ENCODE measurements at places on chromosomes 4 and X.

GRCh38 chr4:26124753-26125321 lies 196.0 kb upstream of the RBPJ start:
- no peak for DNase-seq

DNA sequence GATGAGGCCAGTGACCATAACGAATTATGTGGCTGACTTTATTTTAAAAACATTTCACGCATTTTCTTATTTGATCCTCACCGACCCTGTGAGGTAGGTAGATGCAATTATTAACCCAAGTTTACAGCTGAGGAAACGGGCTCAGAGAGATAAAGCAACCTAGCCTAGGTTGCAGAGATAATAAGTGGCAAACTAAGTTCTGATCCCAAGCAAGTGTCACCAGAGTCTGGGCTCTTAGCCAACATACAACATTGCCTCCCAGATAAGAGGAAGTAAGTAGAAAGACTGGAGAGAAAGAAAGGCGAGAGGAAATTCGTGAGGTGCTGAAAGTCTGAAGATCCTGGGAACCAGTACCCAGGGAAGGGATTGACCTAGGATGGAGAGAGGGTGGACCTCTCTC lies 77.4 kb upstream of the GPR50 start:
- DNase-seq = no peak

- no peak for DNase-seq
Observed at GRCh38 chr4:3489451-3489962, 26.4 kb downstream of the DOK7 start.

GRCh38 chr4:86500527-86500926 lies 93.6 kb upstream of the PTPN13 start:
- no peak for DNase-seq

DNA sequence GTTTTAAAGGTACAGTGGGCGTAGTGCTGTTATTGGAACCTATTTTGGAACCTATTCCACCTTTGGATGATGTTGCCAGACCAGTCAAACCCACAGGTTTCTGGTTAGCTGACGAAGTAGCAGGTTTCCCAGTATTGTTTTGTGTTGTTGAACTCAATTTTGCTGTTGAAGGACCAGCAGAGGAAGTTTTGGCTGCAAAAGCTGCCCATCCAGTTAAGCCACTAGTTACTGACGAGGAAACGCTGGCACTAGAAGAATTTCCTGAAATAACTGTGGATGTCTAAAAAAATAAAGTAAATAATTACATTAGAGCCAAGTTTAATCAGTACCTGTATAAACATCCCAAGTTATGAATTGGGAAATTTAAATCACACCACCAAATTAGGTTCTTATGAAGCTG lies 25.5 kb downstream of the INTS12 start:
- no peak for DNase-seq

GRCh38 chrX:46788902-46789301 lies 30.0 kb upstream of the SLC9A7 start:
- DNase-seq = no peak

GRCh38 chr4:153257151-153257620 lies 52.9 kb downstream of the TRIM2 start:
- no peak for DNase-seq

GRCh38 chr4:26071688-26072087 lies 157.7 kb downstream of the SMIM20 start:
- DNase-seq = no peak

DNA sequence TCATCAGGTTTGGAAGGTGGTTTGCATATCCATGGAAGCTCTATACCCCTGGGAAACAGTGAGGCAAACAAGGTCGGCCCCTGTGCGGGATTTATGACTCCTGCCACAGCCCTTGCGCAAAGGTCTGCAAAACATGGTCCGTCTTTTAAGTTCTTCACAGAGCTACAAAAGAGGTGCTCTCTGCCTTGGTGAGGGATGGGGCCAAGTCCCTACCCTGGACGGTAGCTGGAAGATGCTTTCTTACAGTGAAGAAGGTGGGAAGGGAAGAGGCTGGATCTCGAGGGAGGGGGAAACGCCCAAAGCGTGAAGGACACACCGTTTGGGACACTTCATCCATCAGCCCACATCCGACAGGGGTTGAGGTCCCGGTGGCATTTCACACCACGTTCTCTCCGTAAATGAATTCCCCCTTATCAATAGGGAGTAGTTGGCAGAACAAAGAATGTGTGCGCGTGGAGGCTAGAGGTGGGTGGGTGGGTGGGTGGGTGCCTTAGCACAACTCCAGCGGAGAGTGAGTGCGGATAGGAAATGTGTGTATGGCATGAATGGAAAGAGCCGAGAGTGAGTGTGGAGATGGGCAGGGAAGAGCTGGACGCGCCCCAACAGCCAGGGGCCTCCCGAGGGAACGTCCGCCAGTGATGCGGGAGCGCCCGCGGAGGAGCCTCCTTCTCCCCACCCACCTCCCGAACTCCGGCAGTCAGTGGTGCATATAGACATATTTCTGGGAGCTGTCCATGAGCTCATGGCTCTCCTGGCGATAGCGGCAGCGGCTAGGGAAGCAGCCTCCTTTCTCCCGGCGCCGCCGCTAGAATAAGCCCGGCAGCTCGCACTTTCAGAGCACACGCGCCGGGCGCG lies 68.3 kb downstream of the LARP7 start:
- DNase-seq = no peak

DNA sequence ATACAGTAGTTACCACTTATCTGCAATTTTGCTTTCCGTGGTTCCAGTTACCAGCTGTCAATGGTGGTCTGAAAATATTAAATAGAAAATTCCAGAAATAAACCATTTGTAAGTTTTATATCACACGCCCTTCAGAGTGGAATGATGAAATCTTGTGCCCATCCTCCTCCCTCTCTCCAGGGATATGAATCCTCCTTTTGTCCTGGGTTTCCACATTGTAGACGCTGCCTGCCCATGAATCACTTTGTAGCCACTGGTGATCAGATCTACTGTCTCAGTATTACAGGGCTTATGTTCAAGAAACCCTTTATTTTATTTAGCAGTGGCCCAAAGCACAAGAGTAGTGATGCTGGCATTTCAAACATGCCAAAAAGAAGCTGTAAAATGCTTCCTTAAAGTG lies 198.6 kb downstream of the KCNIP4 start:
- DNase-seq = no peak

- no peak for DNase-seq
Observed at GRCh38 chr4:177450426-177451107, 8.3 kb upstream of the AGA start.

DNA sequence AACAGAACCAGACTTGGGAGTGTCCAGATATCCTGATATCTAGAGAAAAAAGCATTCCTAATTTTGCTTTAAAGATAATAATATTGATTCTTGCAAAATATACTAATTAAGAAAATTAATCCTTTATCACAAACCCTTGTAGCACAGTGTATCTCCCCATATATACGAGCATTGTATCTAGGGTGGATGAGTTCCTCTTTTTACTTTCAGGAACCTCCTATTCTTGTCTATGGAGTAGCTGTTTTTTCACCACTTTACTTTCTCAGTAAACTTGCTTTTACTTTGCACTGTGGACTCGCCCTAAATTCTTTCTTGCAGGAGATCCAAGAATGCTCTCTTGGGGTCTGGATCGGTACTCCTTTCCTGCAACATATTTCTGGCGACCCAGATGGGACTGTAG lies 103.9 kb downstream of the GLUD2 start:
- no peak for DNase-seq

- DNase-seq = no peak
Observed at GRCh38 chrX:129823522-129823921, 20.2 kb downstream of the ZDHHC9 start.

DNA sequence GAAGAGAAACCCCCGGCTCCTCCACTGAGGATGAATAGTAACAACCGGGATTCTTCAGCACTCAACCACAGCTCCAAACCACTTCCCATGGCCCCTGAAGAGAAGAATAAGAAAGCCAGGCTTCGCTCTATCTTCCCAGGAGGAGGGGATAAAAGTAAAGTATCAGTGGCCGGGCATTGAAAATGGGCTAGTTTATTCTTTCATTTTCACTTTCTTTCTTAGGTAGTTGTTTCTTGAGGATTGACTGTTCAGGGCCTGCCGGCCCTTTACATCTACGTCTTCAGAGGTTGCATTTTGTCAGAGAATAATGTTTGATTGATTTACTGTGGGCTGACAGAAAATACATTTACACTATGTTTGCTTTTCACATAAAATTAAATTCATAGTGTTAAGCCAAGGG lies 27.1 kb downstream of the PAK3 start:
- no peak for DNase-seq

- DNase-seq = no peak
Observed at GRCh38 chrX:31099536-31100090, 27.8 kb upstream of the FTHL17 start.

- no peak for DNase-seq
Observed at GRCh38 chrX:124827258-124827845, 481.0 kb downstream of the SH2D1A start.

DNA sequence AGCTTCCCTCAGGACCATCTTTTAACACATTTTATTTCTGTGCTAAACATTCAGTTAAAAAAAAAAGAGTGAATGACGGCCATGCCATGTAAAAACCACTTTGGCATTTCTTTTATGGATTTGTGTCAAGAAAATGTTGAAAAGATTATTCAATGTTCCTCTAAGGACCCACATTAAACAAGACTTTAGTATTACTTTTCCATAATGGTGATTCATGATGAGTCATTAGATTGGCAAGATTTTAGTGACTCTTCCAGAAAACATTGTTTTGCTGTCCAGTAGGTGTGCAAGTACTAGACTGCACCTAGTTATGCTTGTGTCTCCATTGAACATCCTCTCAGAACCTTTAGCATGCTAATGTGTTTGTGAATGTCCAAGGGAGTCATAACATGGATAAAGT lies 748.6 kb downstream of the STPG2 start:
- DNase-seq = no peak

DNA sequence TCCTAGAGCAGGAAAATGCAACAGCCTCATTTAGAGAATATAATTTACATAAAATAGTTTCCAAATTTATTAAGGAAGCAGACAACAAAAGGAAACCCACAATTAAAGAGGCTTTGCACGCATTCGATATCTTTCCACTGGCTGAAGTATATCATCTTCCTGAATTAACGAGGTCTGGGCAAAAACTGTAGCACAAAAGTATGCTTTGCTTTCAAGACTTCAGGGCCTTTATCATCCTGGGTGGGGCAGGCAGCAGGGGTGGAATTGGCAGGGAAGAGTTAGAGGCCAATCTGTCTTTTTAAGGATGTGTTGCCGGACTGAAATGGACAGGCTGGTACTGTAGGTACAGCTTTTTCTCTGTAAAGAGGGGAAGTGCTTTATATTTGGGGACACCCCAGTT lies 17.0 kb upstream of the STX18 start:
- DNase-seq = no peak

- no peak for DNase-seq
Observed at GRCh38 chr4:53676402-53676871, 85.2 kb upstream of the LNX1 start.

- DNase-seq = no peak
Observed at GRCh38 chr4:73917081-73917501, 47.9 kb downstream of the CXCL1 start.

GRCh38 chrX:1894740-1895139 lies 279.9 kb downstream of the ASMT start:
- DNase-seq = no peak

- no peak for DNase-seq
Observed at GRCh38 chr4:648579-649292, 23.4 kb downstream of the PDE6B start.

DNA sequence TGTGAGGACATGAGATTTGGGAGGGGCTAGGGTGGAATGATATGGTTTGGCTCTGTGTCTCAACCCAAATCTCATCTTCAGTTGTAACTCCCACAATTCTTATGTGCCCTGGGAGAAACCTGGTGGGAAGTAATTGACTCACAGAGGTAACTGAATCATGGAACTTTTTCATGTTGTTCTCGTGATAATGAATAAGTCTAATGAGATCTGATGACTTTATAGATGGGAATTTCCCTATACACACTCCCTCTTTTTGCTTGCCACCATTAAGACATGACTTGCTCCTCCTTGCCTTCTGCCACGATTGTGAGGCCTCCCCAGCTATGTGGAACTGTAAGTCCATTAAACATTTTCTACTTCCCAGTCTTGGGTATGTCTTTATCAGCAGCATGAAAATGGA lies 253.2 kb upstream of the GK2 start:
- no peak for DNase-seq

DNA sequence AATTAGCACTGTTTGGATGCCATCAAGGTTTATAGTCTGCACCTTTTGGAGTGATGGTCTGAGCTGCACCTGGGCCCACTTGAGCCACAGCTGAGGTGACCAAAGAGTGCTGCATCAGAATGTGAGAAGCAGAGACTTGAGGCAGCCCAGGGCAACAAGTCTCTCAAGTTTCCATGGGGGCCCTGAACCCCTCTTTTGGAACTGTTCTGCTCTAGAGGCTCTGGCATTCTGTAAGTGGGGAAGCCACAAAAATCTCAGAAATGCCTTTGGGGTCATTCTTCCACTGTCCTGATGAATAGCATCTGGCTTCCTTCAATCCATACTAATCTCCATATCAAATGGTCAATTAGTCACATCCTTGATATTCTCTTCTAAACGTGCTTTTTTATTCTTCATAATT lies 298.4 kb upstream of the MAOA start:
- no peak for DNase-seq

- DNase-seq = no peak
Observed at GRCh38 chr4:39660045-39660444, 21.4 kb upstream of the SMIM14 start.

DNA sequence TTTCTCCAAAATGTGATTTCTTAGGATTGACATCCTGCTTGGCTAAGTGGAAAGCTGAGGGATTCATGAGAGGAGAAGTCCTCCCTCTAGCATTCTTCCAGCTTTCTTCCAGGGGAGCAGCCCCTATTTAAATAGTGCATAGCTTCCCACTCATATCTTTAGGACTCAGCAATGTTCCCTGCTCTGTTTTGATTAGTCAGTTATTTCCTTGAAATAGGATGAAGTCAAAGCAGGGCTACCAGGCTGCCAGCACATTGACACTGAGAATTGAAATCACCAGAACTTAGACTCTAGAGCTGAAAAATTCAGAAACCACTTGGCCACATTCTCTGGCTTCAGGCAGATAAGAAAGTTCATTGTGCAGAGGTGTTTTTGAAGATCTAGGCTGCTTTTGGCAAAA lies 74.7 kb upstream of the SMAD1 start:
- DNase-seq = no peak

GRCh38 chr4:173169178-173169427 lies 492 bp downstream of the GALNT7 start:
- DNase-seq = no peak

DNA sequence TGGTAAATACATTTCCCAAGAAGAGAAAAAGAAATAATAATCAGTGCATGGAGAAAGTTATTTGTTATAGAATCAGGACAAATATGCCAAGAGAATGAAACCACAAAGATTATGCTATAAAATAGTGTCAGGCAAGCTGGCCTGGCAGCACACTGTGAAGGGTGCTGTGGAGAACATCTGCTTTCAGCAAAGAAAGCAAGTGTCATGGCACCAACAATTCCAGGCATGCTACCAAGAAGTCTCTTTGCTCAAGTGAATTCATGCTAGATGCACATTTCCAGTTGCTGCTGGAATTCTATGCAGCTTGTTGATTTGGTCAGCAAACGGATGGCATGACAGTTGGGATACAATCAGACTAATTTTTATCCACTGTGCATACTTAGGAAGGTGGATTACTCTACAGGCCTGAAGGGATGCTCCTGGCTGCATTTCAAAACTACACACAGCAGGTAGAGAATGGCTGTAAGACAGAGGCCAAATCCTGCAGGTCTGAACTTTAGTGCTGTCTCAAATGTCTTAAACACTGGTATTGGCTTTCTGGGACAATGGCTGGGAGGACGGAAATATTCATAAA lies 154.6 kb upstream of the FAT1 start:
- DNase-seq = no peak
